ENCODE measurements at places on chromosomes 13 and 19.

DNA sequence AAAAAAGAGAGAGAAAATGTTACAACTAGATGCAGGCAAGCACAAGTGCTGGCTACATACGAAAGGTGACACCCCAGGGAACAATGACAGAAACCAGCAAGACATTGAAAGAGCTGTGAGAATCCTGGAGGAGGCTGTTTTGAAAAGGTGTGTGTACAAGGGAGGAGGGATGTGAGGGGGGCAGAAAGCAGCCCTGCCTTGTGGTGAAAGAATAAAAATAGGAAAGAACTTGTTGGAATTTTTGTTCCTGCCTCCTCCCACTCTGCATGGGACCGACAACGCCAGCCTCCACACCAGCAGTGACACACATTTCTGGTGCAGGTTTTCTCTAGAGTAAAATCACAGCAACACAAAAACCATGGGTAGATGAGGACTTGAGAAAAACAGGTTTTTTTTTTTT is 1258.6 kb downstream of the PCDH9 start:
- no peak for DNase-seq

DNA sequence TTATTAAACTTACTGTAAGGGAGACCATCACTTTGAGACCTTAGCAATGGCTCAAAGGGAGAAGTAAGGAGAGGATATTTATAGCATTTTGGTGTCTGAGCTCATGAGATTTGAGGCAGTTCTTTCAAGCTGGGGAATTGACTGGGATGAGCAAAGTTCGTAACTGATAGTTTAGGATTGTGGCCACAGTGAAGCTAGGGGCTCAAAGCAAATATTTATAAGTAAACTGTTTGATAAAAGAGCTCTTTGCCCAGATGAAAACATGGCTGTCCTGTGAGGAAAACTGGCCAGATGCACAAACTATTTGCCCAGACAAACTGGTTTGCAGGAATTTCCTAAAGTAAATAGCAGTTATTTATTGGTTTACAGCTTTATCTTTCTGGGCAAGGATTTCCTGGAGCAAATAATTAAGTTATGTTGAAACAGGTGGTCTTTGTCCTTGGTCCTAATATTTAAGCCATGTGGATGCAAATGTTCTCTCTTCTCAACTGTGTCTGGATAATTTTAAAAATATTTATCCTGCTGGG is 59.7 kb upstream of the TMTC4 start:
- DNase-seq, result no peak

GRCh38 chr13:112496166-112496565 is 91.8 kb downstream of the TUBGCP3 start:
- DNase-seq, result no peak

GRCh38 chr19:48396016-48396823 is 2.8 kb downstream of the GRIN2D start:
- no peak for DNase-seq

GRCh38 chr13:45950386-45951000 is 98.9 kb upstream of the SIAH3 start:
- no peak for DNase-seq

- peak; percentile 91 for DNase-seq
These were observed 183.5 kb upstream of the UBL3 start for GRCh38 chr13:30033681-30034457.

DNA sequence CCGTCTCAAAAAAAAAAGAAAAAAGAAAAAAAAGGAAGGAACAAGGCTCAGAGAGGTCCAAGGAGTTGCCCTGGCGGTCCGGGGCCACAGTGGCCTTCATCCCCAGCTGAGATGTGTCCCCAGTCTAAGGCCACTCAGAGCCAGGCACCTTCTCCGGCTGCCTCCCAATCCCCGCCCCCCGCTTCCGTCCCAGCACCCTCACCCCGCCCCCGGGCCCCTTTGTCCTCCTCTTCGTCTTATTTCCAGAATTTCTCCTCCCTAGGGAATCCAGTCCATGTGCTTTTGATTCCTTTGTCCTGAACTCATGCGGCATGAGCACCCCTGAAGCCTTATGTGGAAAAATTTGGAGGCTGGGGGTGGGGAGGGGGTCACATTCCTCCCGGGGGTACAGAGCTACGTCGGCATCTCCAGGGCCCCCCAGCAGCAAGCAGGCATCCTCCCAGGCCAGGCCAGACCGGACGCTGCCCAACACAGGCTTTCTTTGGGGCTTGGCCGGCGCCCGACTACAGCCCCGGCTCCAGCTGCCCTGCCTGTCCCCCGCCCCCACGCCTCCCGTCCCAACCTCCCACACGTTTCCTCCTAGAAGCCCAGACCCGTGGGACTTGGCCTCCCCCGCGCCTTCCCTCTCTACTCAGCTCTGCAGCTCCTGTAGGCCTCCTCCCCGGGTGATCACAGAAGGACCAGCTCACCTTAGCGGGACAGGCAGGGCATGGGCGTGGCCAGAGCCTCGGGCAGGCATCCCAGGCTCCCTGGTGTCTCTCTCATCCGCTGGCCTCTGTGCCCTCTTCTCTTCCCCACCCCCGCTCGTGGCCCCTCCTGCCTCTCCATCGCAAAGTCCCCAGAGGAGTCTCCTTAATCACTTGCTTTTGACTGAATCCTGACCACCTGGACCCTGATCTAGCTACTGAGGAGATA is 17.8 kb upstream of the ADGRE5 start:
- DNase-seq, result no peak

GRCh38 chr13:92303428-92303827 is 905.0 kb downstream of the GPC5 start:
- DNase-seq, result no peak

DNA sequence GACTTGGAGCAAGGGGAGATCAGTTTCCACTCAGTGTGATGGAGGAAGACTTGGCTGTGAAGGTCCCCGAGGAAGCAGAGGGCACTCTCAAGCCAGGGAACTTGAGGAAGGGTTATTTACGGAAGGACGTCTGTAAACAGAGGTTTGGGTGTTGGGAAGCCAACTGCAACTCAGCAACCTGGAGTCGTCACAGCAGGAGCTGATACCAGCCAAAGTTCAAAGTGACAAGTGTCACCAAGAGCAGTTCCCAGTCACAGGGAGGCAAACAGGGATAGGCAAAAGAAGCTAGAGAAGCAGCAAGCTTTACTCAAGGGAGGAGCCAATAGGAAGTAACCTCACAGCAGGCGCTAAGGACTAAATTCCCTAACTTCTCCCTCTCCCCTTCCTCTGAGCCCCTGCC is 205.5 kb downstream of the EFNB2 start:
- no peak for DNase-seq

- no peak for DNase-seq
These were observed 95.0 kb downstream of the LIG4 start for GRCh38 chr13:108120302-108120701.

GRCh38 chr13:59360108-59360507 is 803.6 kb downstream of the DIAPH3 start:
- no peak for DNase-seq

DNA sequence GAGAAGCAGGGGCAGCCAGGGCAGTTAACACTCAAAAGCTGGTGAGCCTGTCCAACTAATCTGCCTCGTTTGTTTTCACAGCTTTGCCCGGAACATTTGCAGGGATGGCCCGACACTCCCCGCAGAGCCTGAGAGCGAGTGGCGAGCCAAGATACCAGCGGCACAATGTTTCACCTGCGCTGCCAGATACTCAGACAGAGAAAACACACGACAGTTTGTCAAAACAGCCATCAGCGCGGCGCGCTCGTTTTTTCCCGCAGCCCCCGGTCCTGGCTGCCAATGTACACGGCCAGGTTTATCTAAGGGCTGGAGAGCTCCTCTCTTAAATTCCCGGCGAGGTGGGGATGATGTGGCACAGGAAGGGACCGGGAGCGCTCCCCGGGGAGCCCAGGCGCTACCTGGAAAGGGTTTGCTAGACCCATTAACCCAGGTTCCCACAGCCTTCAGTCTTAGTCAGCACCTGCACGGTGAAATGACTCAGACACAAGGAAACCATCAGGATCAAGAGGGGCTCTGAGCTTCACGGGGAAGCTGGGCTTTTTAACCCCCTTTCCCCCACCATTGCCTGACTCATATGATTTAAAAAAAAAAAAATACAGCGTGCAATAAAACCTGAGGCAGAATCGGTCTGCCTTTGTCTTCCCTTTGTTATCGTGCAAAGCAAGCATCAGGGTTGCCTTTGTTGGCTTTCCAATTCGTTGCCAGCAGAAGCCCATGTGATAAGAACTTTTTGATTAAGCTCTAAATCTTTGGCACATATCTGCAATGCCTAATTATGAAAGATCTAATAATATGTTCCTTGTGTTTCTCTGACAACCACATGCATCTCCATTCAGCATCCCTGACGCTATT is 186.2 kb downstream of the EFNB2 start:
- no peak for DNase-seq

- no peak for DNase-seq
These were observed 54.0 kb downstream of the ZNF536 start for GRCh38 chr19:30425885-30426838.

All from stromal cell of bone marrow (primary cell).